ENCODE measurements at places on chromosomes 13 and 19.

- DNase-seq, result no peak
Measured at GRCh38 chr19:46967578-46968032, 52.0 kb upstream of the NPAS1 start.

DNA sequence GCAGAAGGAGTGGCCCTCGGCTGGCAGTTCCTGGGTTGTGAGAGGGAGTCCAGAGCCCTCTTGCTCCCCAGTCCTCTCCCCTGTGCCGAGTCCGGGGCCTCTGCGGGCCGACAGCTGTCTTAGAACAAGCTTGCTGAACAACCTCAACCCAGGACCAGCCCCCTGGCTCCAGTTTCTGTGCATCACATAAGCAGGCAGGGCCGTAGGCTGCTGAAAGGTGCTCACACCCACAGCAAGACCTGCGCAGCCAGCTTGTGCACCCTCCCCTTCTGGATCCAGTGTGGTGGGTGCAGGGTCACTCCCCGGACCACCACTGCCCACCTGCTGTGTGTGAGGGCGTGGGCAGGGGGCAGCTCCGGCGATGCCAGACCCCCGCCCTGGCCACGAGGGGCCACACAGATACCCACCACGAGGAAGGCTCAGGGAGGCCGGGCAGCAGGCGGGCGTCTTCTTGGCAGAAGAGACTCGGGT lies 25.2 kb upstream of the F7 start:
- DNase-seq, result peak; percentile 67

- peak; percentile 25 for DNase-seq
Measured at GRCh38 chr19:54099190-54099902, 1.3 kb downstream of the OSCAR start.

- DNase-seq, result peak; percentile 98
Measured at GRCh38 chr19:1259206-1259875, 9.8 kb upstream of the CIRBP start.

DNA sequence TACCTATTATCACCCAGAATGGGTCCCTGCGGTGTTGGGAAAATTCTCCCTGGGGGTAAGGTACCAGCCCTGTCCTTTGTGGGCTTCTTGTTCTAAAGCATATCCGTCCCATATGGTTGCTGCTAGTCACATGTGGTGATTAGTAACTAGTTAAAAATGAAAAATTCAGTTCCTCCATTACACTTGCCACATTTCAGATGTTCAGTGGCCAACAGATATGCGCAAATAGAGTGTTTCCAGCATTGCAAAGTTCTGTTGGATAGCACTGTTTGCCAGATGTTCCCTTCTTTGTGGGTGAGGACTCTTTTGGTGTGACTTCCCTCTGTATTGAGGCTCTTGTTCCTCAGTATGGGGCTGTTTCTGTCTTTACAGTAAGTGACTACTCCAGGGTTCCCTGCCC lies 3.8 kb downstream of the CNOT3 start:
- DNase-seq, result no peak

GRCh38 chr13:106464076-106464475 lies 71.4 kb downstream of the EFNB2 start:
- DNase-seq, result no peak

GRCh38 chr13:39870197-39870747 lies 214.8 kb downstream of the COG6 start:
- no peak for DNase-seq

GRCh38 chr19:39410831-39411080 lies 1.7 kb upstream of the PLEKHG2 start:
- no peak for DNase-seq

- no peak for DNase-seq
Measured at GRCh38 chr13:30334663-30335386, 27.5 kb upstream of the KATNAL1 start.

DNA sequence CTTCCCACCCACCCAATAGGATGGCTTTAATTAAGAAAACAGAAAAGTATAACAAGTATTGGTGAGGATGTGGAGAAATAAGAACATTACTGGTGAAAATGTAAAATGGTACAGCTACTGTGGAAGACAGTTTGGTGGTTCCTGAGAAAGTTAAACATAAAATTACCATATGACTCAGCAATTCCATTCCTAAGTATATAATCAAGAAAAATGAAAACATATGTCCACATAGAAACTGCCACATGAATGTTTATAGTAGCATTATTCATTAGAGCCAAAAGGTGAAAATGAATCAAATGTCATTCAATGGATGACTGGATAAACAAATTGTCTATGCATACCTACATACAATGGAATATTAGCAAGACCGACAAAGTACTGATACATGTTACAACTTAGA lies 16.9 kb downstream of the DZIP1 start:
- DNase-seq, result no peak

DNA sequence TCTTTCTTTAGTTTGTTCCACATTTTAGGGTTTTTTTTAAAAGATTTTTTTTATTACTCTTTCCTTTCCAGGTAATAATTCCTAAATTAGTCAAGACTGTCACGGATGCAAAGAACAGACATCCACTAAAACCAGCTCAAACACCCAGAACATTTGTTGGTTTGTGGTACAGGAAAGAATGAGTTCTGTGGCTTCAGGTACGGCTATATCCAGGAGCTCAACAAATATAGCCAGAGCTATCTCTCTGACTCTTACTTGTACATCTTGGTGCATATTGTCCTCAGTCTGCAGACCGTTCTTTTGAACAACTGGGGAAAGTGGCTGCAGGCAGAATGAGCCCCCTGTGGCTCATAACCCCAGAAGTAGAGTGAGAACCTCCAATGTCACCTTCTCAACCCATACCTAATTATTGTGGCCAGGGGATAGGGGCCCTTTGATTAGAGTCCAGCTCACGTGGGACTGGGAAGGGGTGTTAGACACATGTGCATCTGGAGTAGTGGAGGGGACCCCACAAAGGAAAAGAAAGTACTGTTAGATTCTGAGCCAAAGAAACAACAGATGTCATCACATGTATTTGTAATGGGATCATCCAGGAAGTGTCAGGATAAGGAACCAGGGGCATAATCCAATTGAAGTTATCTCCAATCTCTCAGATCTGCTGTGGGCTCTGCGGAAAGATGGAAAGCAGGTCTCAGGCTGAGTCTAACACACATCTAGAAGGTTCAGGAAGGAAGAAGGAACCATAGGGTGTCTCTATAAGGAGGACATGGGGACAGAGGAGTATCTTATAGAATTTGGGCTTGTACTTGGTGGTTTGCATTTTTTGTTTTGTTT lies 1.9 kb upstream of the ZNF358 start:
- no peak for DNase-seq

DNA sequence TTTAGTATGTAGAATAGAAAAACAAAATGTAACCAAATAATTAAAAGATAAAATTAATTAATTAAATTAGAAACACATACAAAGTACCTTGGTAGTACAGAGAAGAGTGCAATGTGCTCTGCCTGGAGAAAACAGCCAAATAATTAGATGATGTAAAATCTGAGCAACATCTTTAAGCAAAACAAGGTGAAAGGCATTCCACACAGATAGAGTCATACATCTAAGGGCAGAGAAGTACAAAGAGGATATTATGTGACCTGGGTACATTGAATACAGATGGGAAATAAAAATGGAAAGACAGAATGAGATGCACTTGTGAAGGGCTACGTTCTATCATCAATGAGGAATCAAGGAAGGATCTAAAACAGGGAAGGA lies 25.2 kb upstream of the FNDC3A start:
- DNase-seq, result no peak

DNA sequence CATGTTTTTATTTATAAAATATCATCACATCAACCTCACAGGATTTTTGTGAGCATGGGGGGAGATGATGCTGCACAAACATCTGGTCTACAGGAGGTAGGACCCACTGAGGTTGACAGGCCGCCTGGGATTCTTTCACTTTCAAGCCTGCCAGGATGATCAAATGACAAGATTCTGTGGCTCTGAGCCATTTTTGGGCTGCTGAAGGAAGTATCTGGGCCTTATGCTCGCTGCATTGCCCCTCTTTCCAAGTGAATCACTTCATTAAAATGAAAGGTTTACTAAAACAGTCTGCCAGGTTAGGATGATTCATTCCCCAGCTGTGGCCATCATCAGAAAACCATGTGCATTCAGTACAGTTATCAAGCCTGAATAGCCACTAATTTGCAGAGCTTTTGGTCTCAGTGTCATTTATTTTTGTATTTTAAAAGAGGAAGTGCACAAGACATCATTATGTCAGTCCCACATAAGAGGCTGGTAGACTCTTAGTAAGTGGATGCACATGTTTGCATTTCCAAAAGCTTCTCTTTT lies 34.4 kb downstream of the STARD13 start:
- no peak for DNase-seq

- no peak for DNase-seq
Measured at GRCh38 chr13:93903909-93904308, 575.6 kb downstream of the DCT start.

GRCh38 chr13:49098198-49098597 lies 121.9 kb upstream of the MLNR start:
- no peak for DNase-seq

DNA sequence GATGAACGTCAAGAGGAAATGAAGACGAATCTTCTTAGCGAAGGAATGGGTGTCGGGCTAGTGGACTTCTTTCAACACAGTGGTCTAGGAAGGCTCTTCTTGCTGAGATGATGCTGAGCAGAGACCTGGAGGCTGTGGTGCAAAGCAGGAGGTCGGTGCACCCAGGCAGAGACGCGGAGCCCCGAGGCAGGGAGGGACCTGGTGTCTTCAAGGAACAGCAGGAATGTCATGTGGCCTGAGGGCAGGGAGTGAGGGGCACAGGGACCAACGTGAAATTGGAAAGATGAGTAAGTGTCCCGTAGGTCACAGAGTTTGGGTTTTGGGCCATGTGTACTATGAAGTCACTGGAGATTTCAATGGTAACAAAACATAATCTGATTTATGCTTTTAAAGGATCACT lies 11.4 kb upstream of the CDC42EP5 start:
- DNase-seq, result no peak

GRCh38 chr13:102933122-102933521 lies 87.3 kb downstream of the ERCC5 start:
- DNase-seq, result no peak

- DNase-seq, result peak; percentile 86
Measured at GRCh38 chr19:4068047-4068966, 1.6 kb upstream of the ZBTB7A start.

DNA sequence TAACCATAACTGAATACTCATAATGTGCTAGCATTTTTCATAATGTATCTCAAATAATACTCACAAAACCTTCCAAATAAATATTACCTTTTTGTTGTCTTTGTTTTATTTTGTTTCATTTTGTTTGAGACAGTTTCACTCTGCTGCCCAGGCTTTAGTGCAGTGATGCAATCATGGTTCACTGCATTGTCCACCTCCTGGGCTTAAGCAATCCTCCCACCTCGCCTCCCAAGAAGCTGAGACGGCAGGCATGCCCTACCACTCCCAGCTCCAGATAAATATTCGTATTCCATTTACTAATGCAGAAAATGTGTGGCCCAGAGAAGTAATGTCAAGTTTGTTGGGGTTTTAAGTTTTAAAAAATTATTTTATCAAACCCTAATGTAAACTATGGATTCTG lies 739.1 kb downstream of the GPC5 start:
- DNase-seq, result no peak
